ENCODE measurements at places on chromosomes 2 and 18. TPM values are rescaled to one million over a fixed set of nuclear protein-coding genes. Genes with fewer than 3 reads are reported as not detected.

The TBC1D8 gene
- total RNA-seq, result 26.2 TPM

The GPBAR1 gene
- total RNA-seq, result 0.15 TPM

The FSHR gene
- not detected for total RNA-seq

The SCN1A gene
- total RNA-seq, result not detected

The SOWAHC gene
- 16.3 TPM for total RNA-seq

The HOXD13 gene
- 0.34 TPM for total RNA-seq

The SRD5A2 gene
- total RNA-seq, result not detected

The LIMS1 gene
- 64.0 TPM for total RNA-seq

The SKA1 gene
- 17.1 TPM for total RNA-seq

The NEURL3 gene
- 1.7 TPM for total RNA-seq

The CSRNP3 gene
- not detected for total RNA-seq

The LYG2 gene
- not detected for total RNA-seq

The STAMBP gene
- total RNA-seq, result 52.1 TPM

The EFEMP1 gene
- 41.0 TPM for total RNA-seq

The UGT1A3 gene
- total RNA-seq, result 0.13 TPM

The CNDP1 gene
- not detected for total RNA-seq

The SOCS6 gene
- total RNA-seq, result 32.4 TPM

The LBH gene
- 102 TPM for total RNA-seq

The ZDBF2 gene
- 0.86 TPM for total RNA-seq

The SLC1A4 gene
- 10.9 TPM for total RNA-seq

The FBXO15 gene
- 1.3 TPM for total RNA-seq

The DYNAP gene
- not detected for total RNA-seq

The GCG gene
- total RNA-seq, result not detected
